H4 (cell line): ENCODE measurements at places on chromosomes 2 and 18. TPM values are rescaled to one million over a fixed set of nuclear protein-coding genes. Genes with fewer than 3 reads are reported as not detected.

DNA sequence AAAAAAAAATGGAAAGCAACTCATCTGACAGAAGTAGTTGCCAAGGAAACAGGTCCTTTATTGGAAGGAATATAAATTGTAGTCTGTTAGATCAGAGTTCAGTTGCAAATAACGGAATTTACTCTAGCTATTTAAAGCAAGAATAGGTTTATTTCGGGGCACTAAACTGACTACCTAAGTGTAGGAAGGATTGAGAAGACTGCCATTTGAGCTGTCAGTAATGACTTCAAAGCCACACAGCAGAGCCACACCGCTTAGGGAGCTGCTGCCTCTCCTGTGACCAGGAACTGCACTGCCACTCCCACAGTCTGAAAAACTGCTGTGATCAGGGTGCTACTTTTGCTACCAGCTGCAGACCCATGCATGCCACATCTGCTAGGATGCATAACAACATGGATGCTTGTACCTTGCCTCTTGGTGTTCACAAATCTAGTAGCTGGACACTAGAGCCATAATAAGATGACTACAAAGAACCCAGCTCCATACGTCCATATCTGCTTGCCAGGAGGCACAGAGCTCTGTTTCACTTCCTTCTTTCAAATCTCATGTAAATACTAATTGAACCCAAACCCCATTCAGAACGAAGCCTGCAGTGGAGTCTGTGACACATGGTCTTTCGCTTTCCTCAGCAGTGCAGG, 2.2 kb downstream of the DSG2 start:
- no peak for DNase-seq

Gene RAB6D
- not detected in 2 replicates for total RNA-seq

- no peak for DNase-seq
These were observed 140.6 kb downstream of the FAM124B start for GRCh38 chr2:224261326-224261725.

Gene SAP130
- total RNA-seq, result 15.5 and 16.5 TPM in 2 replicates

- DNase-seq, result no peak
These were observed 295.2 kb upstream of the KCNJ3 start for GRCh38 chr2:154403242-154403790.

GRCh38 chr2:231342061-231342711, 53.3 kb upstream of the B3GNT7 start:
- DNase-seq, result no peak

Gene PCARE
- not detected in 2 replicates for total RNA-seq

DNA sequence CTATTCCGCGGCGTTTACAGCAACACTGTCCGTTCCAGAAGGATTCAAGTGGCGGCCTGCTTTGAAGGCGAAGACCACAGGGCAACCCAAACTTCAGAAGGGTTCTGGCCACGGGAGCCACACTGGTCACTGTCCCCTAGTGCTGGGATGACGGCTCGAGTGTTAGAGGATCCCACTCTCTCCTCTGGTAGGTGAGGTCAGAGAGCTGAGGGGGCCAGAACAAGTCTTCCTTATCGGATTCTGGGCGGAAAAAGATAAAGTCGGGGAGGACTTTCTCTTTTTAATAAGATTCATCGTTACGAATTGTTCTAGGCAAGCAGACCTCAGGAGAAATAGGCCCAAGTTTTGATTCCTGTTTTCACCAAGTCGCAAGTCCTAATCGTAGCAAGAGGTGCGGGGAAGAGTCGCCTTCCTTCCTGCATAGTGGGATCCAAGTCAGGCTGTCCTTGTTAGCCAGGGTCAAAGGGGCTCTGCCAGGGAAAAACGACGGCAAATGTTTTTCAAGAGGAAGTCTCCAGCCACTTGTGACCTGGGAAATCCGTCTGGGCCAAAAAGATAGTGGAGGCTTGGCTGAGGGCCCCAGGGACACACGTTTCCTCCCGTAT, 864 bp upstream of the MYL12A start:
- no peak for DNase-seq

- DNase-seq, result no peak
These were observed 43.2 kb downstream of the PSD4 start for GRCh38 chr2:113216891-113217454.

DNA sequence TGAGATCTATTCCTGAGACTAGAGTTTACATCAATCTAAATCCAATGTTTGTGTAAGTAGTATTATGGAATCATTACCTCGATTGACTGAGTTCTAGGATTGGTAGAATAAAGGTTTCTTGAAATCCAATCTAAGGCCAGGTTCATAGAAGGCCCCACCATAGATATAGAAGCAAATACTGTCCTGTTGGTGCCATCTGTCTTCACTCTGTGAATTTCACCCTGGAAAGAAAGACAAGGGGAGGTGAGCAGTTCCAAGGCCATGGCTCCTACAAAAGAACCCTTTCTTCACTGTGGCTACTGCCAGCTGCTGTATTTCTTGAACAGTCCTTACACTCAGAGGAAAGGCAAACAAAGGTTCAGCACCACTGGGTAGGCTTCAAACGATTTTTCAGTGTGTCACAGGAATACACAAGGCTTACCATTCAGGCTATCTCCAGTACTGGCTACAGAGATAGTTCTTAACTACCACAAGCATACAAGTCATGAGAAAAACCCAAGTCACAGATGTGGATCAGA, 137.0 kb downstream of the LRP2 start:
- DNase-seq, result no peak

- peak; percentile 40 for DNase-seq
These were observed 565.5 kb downstream of the CCDC85A start for GRCh38 chr2:56749152-56749752.

GRCh38 chr2:215367662-215368492, 56.0 kb downstream of the ATIC start:
- no peak for DNase-seq

Gene RNF152
- total RNA-seq, result 4.7 and 4.8 TPM in 2 replicates

DNA sequence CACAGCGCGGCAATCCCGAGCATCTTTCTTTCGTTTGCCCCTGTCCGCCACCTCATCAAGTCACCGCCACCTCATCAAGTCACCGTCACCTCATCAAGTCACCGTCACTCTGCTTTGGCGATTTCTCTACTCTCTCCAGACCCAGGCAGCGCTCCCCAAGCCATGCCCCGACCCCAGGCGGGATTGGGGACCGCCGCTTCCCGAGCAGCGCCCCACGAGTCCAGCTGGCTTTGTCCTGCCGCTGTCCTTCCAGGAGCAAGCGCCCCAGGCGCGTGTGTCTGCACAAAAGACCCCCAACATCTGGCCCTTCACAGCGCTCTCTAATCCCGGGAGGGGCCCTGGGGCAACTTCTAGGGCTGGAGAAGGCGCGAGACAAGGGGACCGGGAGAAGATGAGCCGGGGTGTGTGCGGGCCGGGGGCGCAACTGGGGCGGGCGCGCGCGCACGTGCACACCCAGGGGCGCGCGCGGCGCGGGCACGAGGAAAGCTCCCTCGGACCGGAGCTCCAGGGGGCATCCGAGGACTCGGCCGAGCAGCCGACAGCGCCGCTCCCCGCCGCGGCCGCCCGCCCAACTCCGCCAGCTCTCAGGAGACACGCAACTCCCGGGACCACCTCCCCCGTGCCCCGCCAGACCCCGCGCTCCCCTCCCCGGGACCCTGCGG, 633 bp upstream of the RNF152 start:
- DNase-seq, result no peak

- DNase-seq, result no peak
These were observed 207.8 kb downstream of the CYP26B1 start for GRCh38 chr2:71939588-71940535.

DNA sequence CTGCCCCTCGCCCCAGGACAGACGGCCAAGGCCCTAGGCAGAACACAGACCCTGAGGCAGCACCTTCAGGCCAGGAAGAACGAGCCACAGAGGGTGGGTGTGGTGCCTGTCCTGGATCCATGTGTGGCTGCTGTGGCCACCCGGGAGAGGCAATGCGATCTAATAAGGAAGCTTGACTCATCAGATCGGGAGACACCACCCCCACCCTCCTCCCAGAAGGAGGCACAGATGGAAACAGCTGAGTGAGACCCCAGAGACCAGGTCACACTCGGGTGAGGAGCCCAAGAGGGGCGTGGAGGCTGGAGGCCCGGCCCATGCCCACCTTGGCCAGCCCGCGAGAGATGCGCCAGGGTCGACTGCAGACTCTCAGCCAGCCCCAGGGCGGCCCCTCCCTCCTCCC, 20.3 kb downstream of the KCNG2 start:
- peak; percentile 28 for DNase-seq

Gene GLB1L
- 5.7 and 7.6 TPM in 2 replicates for total RNA-seq

DNA sequence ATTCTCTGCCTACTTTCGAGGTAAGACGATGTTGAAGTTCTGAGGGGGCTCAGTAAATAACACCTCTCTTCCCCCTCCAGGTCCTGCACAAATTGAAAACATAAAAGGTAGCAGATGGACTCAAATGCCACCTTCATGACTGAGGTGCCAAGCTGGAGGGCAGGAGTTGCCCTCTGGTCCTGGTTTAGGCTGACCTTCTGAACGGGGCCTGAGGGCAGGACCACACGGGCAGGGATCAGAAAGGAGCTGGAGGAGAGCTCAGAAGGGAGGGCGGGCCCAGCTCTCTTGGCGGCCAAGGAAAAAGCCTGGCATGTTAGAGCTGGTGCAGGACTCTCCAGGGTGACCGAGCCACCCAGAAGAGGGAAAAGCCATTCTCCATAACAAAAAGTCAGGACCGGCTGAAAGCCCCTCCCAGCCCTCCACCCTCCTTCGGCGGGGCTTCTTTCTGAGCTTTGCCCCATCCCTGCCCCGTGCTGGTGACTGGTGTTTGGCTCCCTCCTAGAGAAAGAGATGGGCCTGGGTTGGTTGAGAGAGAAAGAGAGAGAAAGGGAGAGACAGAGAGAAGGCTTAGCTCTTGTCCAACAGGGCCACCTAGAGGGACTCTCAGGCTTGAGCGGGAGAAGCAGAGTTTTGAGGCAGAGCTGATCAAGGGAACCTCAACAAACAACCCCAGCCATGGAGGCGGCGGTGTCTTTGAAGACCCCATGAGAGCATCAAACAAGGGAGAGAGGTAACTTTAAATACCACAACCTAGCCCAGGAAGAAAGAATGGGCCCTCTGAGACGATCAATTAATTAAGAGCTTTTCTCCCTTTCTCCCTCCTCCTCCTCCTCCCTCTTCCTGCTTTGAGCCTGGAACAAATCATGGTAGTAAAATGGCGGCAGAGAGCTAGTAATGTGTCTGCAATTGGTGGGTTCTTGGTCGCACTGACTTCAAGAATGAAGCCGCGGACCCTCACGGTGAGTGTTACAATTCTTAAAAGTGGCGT, 50.8 kb downstream of the WIPF1 start:
- peak; percentile 21 for DNase-seq

DNA sequence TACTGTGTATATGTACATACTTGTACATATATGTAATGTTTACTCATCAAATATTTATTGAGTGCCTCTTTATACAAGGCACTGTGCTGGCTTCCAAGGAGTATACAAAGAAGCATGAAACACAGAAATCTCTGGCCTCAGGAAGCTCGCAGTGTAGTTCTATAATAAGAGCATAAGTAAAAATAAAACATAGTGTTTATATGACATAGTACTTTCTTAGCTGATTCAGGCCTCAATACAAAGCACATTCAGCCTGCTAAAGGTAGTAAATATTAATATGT, 13.9 kb downstream of the STAMBP start:
- no peak for DNase-seq

Gene AFTPH
- total RNA-seq, result 16.8 and 23.3 TPM in 2 replicates

DNA sequence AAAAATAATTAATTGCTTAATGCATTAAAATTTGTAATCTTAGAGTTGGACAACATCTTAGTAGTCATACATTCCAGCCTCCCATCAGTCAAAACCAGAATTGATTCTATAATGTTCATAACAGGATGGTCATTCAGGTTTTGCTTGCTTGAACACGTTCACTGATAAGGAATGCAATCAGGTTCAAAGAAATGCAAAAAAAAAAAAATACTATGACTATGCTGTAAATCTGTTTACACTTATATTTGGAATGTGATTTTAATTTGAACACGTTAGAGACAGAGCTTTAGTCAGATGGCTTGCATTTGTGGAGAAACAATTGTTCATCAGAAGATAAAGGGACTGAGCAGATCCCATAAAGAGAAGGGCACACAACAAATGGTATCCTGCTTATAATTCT, 131.3 kb upstream of the UNC80 start:
- DNase-seq, result no peak

Gene POU3F3
- 1.3 and 2.6 TPM in 2 replicates for total RNA-seq

DNA sequence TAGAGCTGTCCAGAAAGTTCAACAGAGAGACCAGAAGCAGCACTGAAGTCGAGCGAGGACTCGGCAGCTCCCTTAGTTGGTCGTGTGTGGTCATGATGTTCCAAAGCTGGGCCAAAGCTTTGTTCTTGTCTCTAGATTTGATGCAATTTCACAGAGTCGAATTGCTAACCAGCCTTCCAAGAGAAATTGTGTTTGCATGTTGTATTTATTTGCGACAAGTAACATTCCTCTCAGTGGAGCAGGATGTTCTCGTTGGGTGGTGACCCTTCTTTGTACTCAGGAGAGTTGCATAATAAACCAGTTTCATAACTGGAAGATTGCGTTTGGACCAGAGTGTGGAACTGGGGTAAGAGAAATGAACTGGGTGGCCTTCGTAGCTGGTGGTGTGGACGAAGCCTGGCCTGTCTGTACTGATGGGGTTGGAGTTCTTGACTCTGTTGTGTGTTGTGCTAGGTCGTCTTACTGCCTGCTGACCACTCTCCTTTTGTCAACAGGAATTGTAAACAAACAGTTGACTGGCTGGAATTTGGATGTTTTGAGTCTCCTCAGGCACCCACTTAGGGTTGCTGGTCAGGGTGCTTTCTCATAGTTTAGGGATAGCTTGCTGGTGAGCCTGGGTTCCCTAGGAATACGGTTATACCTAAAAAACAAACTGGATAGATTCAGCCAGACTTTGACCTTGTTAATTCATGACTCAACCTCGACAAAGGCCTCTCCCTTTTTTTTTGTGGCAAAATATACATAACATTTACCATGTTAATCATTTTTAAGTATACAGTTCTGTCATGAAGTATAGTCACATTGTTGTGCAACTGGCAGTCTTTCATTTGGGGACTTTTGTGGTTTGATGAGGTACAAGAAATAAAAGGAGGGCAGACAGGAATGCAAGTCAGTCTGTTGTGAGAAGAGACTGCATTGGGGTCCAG, 28.9 kb upstream of the TOGARAM2 start:
- no peak for DNase-seq

DNA sequence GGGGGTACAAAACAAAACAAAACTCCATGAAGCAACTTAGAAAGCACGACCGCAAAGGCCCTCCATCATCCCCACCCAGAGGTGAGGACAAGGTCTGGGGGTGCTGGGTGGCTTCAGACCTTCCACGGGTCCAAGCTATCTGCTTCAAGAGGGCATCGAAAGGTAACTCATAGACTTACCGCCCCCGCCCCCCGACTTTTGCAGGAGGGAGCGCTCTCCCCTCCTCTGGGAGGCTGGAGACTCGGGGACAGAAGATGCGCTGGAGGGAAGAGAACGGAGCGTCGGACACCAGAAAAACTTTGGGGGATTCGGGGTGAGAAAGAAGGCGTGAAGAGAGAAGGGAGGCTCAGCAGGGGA, 300 bp upstream of the STON1 start:
- DNase-seq, result no peak

Gene PRADC1
- 26.6 and 49.4 TPM in 2 replicates for total RNA-seq

Gene LINC00305
- not detected in 2 replicates for total RNA-seq
